ENCODE measurements at places on chromosomes 4 and X.

GRCh38 chrX:97806238-97806637 lies 922.5 kb downstream of the RPA4 start:
- no peak for DNase-seq

- no peak for DNase-seq
Measured at GRCh38 chr4:182938205-182938645, 21.0 kb upstream of the DCTD start.

DNA sequence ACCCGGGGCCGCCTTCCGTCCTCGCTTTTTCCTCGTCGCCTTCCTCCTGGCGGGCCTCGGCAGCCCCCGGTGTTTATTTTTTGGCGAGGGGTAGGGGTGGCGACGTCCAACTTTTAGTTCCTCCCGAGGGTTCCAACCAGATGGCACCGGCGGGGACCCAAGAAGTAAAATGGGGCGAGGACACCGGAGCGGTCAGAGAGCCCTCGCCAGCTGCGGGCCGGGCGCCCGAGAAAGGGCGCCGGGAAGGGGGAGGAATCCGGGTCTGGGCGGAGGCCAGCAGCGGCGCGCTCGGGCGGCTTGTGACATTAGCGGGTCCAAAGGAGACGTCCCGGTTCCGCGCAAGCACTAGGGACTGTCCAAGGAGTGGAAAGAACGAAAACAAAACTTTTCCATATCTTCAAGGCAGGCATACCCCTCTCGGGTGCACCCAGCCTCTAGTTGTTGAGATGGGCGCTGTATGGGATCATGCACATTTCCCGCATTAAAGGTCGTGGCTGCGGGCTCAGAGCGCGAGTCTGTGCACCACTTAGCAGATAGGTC lies 691 bp upstream of the USP46 start:
- DNase-seq = no peak

- DNase-seq = no peak
Measured at GRCh38 chr4:100289946-100290345, 99.7 kb upstream of the DDIT4L start.

DNA sequence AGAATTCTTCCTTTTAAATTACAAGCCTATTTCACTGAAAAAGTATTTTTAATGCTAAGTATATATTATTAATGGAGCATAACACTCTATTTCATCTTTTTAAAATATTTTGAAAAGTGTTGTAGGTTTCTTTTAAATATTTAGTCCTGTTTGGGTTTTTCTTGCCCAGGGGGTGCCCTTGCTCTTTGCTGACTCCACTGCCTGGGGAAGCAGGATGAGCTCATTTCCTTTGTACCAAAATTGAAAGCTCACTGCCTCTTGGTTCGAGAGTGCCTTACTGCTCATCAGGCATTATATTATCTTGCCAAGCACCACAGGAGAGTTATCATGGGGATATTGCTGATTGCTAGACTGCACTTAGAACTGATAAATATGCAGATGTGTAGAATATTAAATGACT lies 819.2 kb downstream of the PCDH18 start:
- no peak for DNase-seq

- DNase-seq = no peak
Measured at GRCh38 chrX:20968996-20969395, 405.2 kb upstream of the CNKSR2 start.

DNA sequence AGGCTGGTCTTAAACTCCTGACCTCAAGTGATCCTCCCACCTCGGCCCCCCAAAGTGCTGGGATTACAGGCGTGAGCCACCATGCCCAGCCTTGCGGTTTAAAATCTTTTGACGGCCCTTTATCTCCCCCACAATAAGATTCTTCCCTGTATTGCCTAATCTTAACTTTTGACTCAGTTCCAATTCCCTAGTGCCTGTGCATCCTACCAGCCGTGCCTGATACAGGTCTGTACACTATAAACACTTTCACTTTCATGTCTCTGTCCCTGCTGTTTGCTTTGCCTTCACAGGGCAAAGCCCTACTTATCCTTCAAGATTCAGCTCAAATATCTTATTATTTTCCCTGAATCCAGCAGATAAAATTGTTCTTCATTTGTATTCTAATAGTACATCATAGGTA lies 74.6 kb downstream of the WDR44 start:
- DNase-seq = no peak

- DNase-seq = no peak
Measured at GRCh38 chr4:125097729-125098128, 217.0 kb upstream of the FAT4 start.

- no peak for DNase-seq
Measured at GRCh38 chr4:54097152-54097551, 2.8 kb upstream of the GSX2 start.

DNA sequence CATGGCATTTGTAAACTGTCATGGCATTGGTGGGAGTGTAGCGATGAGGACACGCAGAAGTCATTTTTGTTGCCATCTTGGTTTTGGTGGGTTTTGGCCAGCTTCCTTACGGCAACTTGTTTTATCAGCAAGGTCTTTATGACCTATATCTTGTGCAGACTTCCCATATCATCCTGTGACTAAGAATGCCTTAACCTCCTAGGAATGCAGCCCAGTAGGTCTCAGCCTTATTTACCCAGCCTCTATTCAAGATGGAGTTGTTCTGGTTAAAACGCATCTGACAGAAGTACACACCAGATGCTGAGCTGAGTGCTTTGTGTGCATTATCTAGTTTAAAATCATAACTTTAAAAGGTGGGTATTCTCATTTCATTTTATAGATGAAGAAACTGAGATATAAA lies 268.8 kb upstream of the GALNT7 start:
- DNase-seq = no peak

DNA sequence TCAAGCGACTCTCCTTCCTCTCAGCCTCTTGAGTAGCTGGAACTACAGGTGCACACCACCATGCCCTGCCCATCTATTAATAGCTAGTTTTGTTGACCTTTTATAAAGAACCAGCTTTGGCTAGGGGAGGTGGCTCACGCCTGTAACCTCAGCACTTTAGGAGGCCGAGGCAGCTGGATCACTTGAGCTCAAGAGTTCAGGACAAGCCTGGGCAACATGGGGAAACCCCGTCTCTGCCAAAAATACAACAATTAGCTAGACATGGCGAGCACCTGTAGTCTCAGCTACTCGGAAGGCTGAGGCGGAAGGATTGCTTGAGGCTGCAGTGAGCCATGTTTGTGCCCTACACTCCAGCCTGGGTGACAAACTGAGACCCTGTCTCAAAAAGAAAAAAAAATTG lies 2.7 kb downstream of the TKTL1 start:
- no peak for DNase-seq

DNA sequence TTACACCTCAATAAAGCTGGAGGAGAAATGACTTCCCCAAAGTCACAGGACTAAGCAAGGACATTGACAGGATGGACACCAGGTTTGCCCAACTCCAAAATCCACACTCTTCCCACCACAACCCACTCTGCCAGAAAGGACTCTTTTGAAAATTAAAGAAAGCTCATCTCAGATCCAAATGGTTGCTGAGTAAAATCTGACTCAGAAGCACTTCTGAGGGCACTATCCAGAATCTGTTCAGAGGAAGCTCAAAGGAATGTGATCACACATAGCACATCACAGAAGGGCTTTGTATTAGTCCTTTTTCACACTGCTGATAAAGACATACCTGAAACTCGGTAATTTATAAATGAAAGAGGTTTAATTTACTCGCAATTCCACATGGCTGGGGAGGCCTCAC lies 155.5 kb downstream of the RAB28 start:
- DNase-seq = no peak

- no peak for DNase-seq
Measured at GRCh38 chr4:81550388-81550859, 78.7 kb upstream of the RASGEF1B start.

- no peak for DNase-seq
Measured at GRCh38 chr4:114603497-114603896, 4.9 kb downstream of the UGT8 start.

DNA sequence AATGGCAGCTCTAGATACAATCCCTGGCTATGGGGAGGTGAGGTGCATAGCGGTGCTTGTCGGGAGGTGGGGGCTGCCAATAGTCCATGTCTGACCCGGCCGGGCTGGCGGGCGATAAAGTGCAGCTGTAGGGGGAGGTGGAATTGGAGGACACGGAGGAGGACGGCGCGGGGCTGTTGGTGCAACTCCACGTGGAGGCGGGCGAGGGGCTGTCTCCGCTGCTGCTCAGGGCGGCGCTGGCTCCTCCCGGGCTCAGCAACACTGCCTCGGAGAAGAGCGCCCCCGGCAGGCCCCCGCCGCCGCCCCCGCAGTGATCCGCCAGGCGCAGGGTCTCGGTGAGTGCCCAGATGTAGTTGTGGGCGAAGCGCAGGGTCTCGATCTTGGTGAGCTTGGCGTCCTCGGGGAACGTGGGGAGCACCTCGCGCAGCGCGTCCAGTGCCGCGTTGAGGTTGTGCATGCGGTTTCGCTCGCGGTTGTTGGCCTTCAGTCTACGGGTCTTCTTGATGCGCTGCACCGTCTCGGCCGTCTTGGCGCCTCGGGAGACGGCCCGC lies 1.3 kb downstream of the NEUROG2 start:
- DNase-seq = no peak

DNA sequence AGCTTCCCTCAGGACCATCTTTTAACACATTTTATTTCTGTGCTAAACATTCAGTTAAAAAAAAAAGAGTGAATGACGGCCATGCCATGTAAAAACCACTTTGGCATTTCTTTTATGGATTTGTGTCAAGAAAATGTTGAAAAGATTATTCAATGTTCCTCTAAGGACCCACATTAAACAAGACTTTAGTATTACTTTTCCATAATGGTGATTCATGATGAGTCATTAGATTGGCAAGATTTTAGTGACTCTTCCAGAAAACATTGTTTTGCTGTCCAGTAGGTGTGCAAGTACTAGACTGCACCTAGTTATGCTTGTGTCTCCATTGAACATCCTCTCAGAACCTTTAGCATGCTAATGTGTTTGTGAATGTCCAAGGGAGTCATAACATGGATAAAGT lies 748.6 kb downstream of the STPG2 start:
- no peak for DNase-seq

DNA sequence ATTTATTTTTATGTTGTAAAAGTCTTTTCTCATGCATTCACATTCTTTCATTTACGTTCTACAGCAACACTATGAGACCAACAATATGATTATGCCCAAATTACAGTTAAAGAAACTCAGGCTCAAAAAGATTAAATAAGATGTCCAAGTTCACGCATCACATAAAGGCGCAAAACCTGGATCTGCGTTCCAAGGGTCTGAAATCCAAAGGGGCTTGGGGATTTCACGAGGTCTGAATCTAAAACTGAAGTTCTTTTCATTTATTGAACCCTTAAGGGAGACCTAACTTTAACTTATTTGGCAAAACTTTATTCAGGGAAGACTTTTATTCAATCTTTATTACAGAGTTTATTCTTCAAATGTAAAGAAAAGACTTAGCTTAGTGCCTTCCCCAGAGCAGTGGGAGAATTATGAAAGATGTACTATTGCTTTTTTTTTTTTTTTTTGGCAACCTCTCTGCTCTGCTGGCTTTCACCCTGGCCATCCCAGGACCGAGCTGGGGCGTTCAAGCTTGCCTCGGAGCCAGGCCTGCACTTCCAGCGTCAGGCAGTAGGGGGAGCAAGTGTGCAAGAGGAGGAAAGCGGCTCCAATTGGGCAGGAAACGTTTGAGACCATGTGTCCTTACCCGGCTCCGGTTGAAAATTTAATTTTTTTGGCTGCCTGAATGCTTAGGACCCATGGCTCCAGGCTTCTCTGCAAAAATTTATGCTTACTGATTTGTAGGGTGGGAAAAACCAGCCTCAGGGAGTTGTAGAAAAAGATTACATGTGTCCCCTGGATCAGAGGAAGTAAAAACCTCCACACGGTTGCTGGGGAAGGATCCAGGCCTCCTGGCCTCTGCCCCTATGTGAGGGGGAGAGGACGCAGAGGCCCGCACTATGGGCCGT lies 344.3 kb upstream of the KLF3 start:
- DNase-seq = peak; percentile 70

- peak; percentile 20 for DNase-seq
Measured at GRCh38 chrX:137945470-137945869, 379.5 kb downstream of the ZIC3 start.

- DNase-seq = no peak
Measured at GRCh38 chrX:37783305-37783704, 3.4 kb downstream of the CYBB start.

DNA sequence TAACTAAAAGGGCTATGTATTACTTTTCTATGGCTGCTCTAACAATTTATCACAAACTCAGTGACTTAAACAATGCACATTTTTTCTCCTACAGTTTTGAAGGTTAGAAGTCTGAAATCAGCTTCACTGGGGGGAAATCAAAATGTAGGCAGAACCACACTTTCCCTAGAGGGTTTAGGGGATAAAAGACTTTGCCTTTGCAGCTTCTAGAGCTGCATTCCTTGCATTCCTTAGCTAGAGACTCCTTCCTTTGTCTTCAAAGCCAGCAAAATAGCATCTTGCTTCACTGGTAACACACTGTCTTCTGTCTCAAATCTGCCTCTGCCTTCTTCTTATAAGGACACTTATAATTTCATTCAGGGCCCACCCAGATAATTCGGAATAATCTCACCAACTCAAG lies 152.4 kb upstream of the SPIN4 start:
- DNase-seq = peak; percentile 70

- DNase-seq = no peak
Measured at GRCh38 chr4:41632481-41633073, 94.6 kb downstream of the LIMCH1 start.

GRCh38 chrX:148609515-148610327 lies 109.3 kb downstream of the AFF2 start:
- peak; percentile 13 for DNase-seq

GRCh38 chrX:9927698-9928482 lies 39.3 kb upstream of the CLDN34 start:
- peak; percentile 91 for DNase-seq

GRCh38 chrX:123665197-123665596 lies 67.7 kb downstream of the THOC2 start:
- DNase-seq = no peak

- DNase-seq = no peak
Measured at GRCh38 chr4:95231681-95232080, 317.1 kb downstream of the UNC5C start.

DNA sequence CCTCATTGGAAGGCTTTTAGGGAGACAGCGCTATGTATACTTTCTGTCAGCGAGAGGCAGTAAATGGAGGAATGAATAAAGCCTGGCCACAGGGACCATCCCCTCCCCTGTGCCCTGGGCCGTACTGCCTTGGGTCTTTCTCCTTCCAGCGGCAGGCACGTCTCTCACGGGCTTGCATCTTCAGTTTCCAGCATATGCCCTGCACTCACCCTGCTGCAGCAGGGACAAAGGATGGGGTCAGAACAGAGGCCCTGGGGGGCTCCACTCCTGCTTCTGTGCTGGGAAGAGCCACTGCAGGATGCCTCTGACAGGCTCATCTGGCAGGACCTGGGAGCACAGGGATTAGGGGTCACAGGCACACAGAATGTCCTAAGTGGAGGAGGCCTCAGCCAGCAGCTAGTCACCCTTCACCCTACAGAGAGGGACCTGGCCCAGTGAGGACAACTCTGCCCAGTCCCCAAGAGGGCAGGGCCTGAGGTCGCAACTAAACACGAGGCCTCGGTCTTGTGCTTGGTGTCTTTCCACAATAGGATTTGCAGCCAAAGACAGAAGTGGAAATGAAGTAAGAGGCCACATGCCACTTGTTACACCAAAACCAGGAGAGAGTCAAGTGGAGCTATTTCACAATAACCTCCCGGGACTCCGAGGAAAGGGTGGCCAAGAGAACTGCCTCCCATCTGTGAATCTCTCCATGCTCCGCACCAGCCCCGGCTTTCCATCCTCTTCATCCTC lies 150.8 kb downstream of the AFAP1 start:
- DNase-seq = no peak
